ENCODE measurements at places on chromosomes 6 and 20. TPM values are rescaled to one million over a fixed set of nuclear protein-coding genes. Genes with fewer than 3 reads are reported as not detected.

GRCh38 chr6:26552640-26553188, 14.5 kb downstream of the HMGN4 start:
- H3K4me1 ChIP-seq = no peaks in the 10 kb centered on the region
- H3K27me3 ChIP-seq = no peaks in the 10 kb centered on the region
- no peaks in the 10 kb centered on the region for H3K36me3 ChIP-seq

DNA sequence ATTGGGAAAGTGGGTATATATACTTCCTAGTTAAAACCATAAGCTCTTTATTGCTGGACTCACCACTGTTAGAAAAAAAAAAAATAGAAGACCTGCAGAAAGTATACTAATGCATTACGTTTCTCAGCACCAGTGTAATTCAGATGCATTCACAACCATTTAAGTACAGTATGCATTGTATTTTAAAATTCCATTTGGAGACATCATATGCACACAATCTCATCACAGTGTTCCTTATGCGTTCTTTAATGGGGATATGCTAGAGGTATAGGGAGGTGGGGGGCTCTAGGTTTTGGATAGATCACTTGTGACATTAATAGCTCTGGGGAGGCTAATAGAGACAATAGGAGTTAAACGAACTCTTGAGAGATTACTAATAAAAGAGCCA, 9.4 kb downstream of the TFAP2A start:
- H3K4me3 ChIP-seq = no peak overlapping the region
- no peaks in the 10 kb centered on the region for H3K27me3 ChIP-seq
- no peak for DNase-seq
- no peaks in the 10 kb centered on the region for H3K36me3 ChIP-seq

The SLC52A3 gene
- total RNA-seq = 0.69 TPM

DNA sequence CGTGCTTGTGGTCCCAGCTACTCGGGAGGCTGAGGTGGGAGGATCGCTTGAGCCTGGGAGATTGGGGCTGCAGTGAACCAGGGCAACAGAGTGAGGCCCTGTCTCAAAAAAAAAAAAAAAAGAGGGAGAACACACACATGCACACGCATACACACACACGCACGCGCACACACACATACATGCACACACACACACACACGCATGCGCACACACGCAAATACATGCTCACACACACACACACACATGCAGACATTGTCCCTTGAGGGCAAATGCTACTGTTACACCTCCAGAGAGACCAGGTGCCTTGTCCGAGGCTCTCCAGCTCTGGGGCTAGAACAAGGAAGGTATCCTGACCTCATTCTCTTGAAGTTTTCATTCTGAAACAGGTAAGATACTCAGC, 64.5 kb downstream of the RAB44 start:
- no peaks in the 10 kb centered on the region for H3K36me3 ChIP-seq
- no peaks in the 10 kb centered on the region for H3K4me1 ChIP-seq
- no peak overlapping the region for H3K27ac ChIP-seq
- no peaks in the 10 kb centered on the region for H3K27me3 ChIP-seq

GRCh38 chr20:43459022-43459942, 1.6 kb downstream of the SRSF6 start:
- H3K36me3 ChIP-seq = peaks cover 7% of the 10 kb centered on the region
- no peak for DNase-seq
- H3K4me1 ChIP-seq = peaks cover 2% of the 10 kb centered on the region
- H3K4me3 ChIP-seq = peak overlapping the region; percentile 98
- H3K27me3 ChIP-seq = no peaks in the 10 kb centered on the region
- H3K27ac ChIP-seq = no peak overlapping the region

GRCh38 chr6:16737925-16738324, 23.3 kb downstream of the ATXN1 start:
- H3K36me3 ChIP-seq = no peaks in the 10 kb centered on the region
- H3K4me3 ChIP-seq = no peak overlapping the region
- DNase-seq = no peak
- no peaks in the 10 kb centered on the region for H3K27me3 ChIP-seq
- no peak overlapping the region for H3K27ac ChIP-seq

DNA sequence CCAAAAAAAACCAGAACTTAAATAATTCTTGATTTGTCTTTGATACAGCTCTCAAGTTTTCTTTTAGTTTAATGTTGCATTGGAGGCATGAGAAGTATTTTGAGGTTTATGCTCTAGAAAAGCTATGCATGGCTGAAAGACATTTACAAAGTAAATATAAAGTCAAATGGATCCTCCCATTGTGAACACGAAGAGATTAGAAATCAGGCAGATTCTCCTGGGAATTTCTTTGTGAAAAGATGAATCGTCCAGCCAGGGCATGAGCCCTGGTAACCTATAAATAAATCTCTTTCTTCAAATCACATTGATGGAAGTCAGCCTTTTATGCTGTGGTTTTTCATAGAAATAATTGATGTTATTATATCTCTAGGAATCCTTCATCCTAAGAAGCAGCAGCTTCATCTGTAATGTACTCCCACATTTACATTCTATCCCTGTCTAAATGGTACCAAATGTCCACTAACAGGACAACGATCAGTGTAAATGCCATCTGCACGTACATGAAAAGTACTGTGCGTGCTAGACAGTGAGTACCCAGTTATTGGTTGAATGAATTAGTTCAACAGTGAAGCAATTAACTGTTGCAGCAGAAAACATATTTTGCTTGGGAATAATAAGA, 143.6 kb downstream of the ALDH8A1 start:
- DNase-seq = no peak
- no peaks in the 10 kb centered on the region for H3K36me3 ChIP-seq
- H3K4me3 ChIP-seq = no peak overlapping the region
- H3K27me3 ChIP-seq = no peaks in the 10 kb centered on the region
- H3K27ac ChIP-seq = no peak overlapping the region

DNA sequence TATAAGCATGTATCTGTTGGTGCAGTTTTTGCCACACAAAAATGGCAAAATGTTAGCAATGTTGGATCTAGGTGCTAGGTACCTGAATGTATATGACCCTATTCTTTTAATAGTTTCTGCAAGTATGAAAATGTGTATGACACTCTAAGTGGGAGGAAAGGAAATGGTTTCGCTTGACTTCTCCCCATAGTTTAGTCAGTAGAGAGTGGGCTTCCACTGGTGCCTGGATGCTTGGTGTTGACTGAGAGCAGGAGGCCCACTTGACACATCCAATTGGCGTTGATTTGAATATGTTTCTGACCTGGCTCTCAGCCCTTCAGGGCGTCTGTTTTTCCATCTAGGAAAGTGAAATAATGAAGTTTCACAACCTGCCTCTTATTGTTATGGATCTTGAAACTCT, 41.8 kb upstream of the GABRR1 start:
- no peak for DNase-seq
- no peak overlapping the region for H3K4me3 ChIP-seq
- H3K27ac ChIP-seq = no peak overlapping the region
- no peaks in the 10 kb centered on the region for H3K4me1 ChIP-seq
- H3K36me3 ChIP-seq = no peaks in the 10 kb centered on the region

The SYNDIG1 gene
- total RNA-seq = 4.5 TPM

GRCh38 chr6:103675807-103676406, 1183.8 kb downstream of the HACE1 start:
- no peaks in the 10 kb centered on the region for H3K4me1 ChIP-seq
- no peak for DNase-seq
- no peak overlapping the region for H3K27ac ChIP-seq
- H3K4me3 ChIP-seq = no peak overlapping the region
- no peaks in the 10 kb centered on the region for H3K36me3 ChIP-seq
- no peaks in the 10 kb centered on the region for H3K27me3 ChIP-seq

DNA sequence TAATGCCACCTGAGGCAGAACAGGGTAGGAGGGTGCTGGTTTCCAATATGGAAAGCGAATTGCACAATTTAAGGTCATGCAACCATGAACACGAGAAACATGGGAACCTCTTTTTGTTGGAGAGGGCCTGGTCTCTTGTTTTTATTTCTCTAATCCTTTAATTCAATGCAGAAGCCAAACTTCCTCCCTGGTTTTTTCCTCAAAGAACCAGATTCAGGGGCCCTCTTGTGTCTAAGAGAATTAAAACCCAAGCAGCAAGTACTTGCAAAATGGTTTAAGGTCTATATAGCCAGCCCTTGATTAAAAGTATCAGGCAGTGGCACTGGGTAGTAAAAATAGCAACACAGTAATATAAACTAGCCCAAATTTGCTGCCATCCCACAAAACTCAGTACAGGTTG, 19.5 kb downstream of the GSTA4 start:
- H3K27me3 ChIP-seq = no peaks in the 10 kb centered on the region
- no peaks in the 10 kb centered on the region for H3K36me3 ChIP-seq
- DNase-seq = no peak
- H3K4me1 ChIP-seq = no peaks in the 10 kb centered on the region
- no peak overlapping the region for H3K4me3 ChIP-seq

The ZC2HC1B gene
- not detected for total RNA-seq

The LY6G6C gene
- not detected for total RNA-seq

DNA sequence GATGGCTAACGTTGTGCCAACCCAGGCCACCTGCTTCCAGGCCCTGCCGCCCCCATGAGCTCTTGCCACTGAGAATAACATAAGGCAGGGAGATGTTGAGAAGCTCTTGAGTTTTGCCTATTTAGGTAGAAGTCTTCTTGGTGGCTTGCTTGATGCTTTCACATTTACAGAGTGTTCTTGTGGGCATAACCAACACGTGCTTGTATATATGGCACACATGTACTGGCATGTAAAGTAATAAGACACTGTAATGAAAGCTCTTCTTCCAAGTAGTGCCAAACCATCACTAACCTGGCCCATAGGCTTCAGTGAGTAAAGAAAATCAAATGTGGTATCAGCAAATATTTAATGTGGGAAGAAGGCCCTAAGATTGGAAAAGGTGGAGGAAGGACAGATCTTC, 146.9 kb upstream of the CITED2 start:
- no peak for DNase-seq
- H3K27me3 ChIP-seq = no peaks in the 10 kb centered on the region
- H3K36me3 ChIP-seq = no peaks in the 10 kb centered on the region
- H3K4me3 ChIP-seq = no peak overlapping the region
- H3K27ac ChIP-seq = no peak overlapping the region

- H3K27ac ChIP-seq = no peak overlapping the region
- H3K4me3 ChIP-seq = no peak overlapping the region
- DNase-seq = no peak
- H3K4me1 ChIP-seq = no peaks in the 10 kb centered on the region
- no peaks in the 10 kb centered on the region for H3K27me3 ChIP-seq
Measured at GRCh38 chr6:77893391-77893790, 240.6 kb downstream of the MEI4 start.

The TCEA2 gene
- total RNA-seq = 45.5 TPM

- no peaks in the 10 kb centered on the region for H3K27me3 ChIP-seq
- no peaks in the 10 kb centered on the region for H3K4me1 ChIP-seq
- no peak overlapping the region for H3K4me3 ChIP-seq
- H3K36me3 ChIP-seq = no peaks in the 10 kb centered on the region
- DNase-seq = no peak
- peak overlapping the region; percentile 87 for H3K27ac ChIP-seq
Measured at GRCh38 chr6:12962529-12962928, 246.0 kb downstream of the PHACTR1 start.
